Esophagus mucosa (tissue), 1 donor: ENCODE measurements at places on chromosomes 6 and 20.

GRCh38 chr20:52190437-52191131 is 995 bp downstream of the ZFP64 start:
- peak; percentile 59 for ATAC-seq

DNA sequence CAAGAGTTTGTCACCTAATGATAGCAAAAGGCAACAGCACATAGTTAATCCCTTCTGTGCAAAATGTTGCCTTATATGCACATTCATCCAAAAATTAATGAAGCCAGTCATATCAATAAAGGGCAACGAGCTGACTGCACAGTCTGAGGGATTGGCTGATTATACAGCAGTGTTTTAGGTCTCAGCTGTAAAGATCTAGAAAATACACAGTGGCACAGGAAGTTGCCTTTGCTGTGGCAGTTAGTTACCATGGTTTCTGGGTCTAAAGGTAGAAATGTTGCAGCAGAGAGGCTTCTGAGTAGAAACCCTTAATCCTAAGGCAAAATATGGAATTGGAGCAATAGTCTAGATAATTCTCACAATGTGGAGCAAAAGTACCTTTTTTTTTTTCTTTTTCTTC is 89.7 kb downstream of the SMPDL3A start:
- no peak for ATAC-seq

DNA sequence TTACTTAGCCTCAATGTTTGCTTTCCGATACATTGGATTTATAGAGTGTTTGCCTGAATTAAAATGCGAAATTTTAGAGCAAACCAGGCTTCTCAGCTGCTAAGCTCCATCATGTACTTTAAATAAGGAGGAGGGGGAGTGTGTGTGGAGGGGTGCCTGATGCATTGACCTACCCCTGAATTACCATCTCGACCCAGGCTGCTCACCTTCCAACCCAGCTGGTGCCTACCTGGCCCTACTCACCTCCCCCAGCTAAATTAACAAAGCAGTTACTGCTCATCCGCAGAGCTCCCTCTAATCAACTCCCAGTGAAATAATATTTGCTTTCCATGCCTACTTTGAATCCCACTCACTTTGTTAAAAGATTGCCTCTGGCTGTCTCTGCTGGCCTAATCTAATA is 544.5 kb downstream of the MAFB start:
- ATAC-seq, result no peak

DNA sequence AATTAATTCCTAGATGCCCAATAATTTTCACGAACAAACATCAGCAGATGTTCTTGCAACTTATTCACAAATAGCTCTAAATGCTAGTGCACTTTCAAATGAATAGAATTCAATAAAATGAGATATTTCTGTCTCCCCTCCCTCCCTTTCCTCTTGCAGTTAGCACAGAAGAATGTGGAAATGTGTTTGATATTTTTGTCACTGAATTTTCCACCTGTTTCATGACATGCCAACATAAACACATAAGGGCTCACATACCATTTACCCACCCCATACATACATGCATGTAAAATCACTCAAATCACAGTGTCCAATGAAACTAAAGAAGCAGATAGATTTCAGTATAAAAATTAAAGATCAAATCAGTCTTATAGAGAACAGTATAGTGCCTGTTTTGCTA is 746.9 kb upstream of the MARCKS start:
- no peak for ATAC-seq

DNA sequence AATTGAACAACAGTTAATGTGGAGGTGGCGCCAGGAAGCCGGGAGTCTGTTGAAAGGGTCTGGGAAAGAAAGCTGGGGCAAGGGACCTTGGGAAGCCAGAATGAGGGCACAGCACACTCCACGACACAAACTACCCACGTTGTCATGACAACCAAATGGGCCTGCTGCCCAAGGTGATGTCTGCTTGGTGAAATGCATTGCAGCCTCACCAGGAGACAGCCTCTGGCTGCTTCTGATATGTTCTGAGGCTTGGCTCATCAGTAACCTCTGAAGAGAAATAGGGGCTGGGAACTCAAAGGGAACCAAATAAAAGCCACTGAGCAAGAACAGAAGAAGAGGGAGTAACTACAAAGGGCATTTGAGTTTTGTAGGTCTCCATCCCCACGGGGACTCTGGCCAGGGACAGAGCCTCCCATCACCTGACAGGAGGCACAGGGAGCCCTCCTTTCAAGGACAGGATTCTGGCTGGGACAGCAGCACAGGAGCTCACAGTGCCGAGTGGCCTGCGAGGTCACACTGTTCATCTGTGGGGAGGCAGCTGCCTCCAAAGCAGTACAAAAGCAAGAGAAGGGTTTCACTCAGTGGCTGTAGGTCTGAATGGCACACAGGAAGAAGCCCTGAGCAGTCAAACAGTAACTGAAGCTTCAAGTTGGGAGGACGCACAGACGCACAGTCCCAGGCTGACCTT is 44.6 kb upstream of the KCNK16 start:
- no peak for ATAC-seq

- ATAC-seq, result no peak
Observed at GRCh38 chr6:71888756-71889340, 2.5 kb downstream of the RIMS1 start.

DNA sequence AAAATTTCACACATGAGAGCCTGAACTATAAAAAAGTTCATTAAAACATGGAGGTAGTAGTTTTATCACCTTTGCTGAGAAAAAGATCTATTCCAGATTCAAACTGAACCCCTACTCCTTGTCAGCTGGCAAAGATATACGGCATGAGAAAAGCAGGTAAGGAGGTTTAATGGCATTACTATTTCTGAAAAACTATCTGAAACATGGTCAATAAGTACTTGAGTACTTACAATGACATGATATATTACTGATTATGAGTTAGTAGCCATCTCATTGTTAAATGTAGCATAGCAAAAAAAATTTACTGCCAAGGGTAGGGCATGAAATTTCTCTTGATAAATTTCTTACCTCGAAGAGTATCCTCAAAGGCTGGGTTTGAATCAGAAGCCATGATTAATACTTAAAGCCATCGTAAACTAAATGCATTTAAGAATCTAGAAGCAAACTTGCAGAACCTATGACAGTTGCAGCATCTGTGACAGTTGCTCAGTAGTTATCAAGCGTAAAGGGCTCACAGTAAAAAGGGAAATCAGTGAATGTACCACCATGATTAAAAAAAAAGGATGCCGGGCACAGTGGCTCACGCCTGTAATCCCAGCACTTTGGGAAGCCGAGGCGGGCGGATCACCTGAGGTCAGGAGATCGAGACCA is 8.7 kb downstream of the SLC17A5 start:
- ATAC-seq, result no peak

DNA sequence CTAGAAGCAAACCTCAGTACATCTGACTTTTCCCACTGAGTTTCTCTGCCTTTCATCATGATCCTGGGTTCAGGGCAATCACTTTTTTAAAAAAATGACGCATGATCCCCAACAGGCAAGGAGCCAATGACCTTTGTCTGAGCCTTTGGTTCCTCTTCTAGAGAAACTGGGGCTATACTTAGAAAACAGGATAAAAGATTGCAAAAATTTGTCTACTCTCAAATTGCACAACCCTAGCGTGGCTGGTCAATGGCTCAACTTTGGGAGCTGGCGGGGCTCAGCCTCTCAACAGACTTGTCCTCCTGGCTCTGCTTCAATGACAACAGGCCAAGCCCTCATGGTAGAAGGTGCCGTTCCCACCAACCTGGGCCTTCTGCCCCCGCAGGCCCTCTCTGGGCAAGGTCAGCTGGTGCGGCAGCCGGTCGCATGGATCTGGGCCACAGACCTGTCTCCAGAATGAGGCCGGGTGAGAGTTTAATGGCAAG is 48.7 kb downstream of the PDYN start:
- ATAC-seq, result no peak

DNA sequence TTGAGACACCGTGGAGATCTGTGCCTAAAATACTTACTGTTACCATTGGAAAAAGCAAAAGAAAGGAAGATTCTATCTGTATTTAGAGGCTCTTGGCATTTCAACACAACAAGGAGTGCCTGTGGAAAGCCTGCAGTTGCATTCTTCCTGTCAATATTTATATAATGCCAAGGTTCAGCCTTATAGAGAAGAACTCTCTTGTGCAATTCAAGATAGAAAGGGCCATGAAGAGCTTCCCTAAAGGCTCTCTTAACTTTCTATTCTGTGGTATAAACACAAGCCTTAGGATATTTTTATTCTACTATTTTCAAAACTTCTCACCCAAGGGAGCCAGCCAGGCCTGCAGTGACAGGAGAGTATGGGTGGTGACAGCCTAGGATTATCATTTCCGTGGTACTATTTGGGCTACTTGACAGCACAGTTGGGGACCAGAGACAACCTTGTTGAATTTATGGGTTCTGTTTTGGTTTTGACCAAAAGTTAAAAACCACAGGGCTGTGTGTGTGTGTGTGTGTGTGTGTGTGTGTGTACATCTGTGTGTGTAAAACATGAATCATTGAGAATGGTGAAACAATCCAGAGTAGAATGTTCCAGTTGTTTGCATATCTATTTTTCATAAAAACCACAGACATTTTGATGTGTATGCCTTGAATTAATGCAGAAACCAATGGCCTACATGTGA is 700.9 kb upstream of the SLC35B3 start:
- no peak for ATAC-seq

- ATAC-seq, result no peak
Observed at GRCh38 chr6:32416036-32416435, 9.1 kb upstream of the BTNL2 start.

DNA sequence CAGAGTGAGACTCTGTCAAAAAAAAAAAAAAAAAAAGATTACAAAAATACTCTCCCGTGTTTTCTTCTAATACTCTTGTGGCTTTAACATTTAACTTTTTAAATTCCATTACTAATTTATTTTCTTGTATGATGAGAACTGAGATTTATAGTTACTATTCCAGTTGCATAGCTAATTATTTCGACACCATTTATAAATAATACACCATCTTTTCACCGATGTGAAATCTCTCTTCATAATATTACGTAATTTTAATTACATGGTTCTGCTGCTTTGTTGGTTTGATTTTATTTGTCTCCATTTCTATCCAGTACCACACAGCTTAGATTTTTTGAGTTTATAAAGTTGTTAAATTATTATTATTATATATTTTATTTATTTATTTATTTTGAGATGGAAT is 42.0 kb upstream of the TMEM217 start:
- no peak for ATAC-seq

DNA sequence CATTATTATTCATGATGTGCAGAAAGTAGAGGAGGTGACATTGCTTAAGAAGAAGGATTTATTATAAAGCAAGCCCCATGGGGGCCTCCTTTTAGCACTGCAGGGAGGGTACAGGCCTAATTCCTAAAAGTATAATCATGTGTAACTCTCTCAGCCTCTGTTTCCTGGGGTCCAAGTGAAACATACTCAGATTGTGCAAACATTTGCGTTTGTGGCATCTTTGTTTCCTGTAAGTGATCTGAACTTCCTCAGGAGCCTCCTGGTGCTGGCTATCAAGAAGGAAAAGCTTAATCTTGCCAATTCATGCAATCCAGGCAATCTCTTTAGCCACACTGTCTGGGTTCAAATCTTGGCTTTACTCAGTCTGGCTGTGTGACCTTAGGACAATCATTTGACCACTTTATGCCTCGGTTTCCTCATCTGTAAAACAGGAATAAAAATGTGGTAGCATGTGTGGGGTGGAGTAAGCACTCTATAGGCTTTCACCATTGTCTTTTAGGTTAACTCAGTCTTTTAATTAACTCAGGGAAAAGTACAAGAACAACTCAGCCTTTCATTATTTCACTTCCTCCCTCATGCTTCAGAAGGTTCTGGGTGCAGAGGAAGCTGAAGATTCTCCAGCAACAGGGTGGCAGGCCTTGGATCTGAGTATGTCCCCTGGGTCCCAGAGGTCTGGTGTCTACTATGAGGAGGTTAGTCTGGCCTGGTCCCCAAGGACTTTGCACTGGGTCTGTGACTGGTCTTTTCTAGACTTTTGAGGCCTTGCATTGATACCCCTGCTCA is 831 bp upstream of the SIRPB2 start:
- ATAC-seq, result no peak

DNA sequence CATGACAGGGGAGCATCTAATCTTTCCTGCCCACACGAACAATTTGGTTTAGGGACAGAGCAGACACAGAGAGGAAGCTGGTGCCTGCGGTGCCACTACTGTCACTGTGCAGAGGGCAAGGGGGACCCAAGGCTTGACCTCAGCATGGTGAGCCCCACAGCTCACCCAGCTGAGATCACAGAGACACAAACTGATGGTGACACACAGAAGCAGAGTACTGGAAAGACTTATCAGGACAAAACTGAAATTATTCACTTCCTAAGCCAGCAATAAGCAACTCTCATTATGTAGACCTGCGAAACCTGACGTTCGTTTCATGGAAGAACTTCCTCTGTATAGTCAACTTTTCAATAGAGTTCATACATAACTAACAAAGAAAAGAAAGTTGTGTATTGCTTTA is 86.1 kb downstream of the HUS1B start:
- no peak for ATAC-seq

DNA sequence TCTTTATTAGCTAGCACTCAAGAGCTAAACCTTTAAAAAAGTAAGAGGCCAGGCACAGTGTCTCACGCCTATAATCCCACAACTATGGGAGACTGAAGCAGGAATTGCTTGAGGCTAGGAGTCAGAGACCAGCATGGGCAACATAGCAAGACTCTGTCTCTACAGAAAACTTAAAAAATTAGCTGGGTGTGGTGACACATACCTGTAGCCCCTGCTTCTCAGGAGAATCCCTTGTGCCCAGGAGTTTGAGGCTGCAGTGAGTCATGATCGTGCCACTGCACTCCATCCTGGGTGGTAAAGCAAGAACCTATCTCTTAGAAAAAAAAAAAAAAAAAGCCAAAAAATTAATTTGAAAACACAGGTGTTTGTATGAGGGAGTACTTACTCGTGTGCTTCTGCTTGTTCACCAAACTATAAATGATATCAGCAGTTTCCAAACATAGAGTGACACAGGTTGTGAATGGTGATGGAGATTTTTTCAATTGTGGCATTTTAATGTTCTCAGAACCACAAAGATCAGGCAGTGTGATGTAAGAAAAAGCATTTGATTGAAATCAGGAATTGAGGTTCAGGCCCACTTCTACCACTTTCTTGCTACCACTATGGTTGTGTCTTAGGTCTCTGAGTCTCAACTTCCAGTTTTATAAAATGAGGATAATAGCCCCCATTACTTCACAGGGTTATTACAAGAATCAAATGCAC is 104.9 kb downstream of the FOXO3 start:
- ATAC-seq, result no peak

DNA sequence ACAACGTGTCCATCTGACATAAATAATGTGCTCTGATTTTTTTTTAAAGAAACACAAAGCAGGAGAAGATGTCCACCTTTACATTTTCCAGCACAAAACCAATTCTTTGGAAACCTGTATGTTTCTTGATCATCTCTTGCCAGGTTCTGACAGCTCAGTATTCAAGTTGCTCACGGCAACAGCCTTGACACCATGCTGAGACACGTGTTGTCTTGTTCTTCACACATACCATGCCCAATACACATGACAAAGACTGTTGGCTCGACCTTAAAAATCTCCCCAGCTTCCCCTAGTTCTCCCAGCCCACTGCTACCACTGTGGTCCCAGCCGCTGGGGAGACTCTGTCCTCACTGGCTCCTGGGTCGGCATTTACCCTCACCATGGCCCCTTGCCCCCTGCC is 518.9 kb downstream of the PREX1 start:
- no peak for ATAC-seq

- ATAC-seq, result no peak
Observed at GRCh38 chr6:21451546-21452013, 142.0 kb upstream of the SOX4 start.

GRCh38 chr6:134216301-134217010 is 101.5 kb downstream of the SGK1 start:
- ATAC-seq, result peak; percentile 96

- ATAC-seq, result peak; percentile 46
Observed at GRCh38 chr6:300494-301198, 8.4 kb downstream of the DUSP22 start.

GRCh38 chr6:6039946-6040509 is 33.3 kb upstream of the NRN1 start:
- no peak for ATAC-seq
